GM04504 (cell line): ENCODE measurements at places on chromosomes 1 and 21.

DNA sequence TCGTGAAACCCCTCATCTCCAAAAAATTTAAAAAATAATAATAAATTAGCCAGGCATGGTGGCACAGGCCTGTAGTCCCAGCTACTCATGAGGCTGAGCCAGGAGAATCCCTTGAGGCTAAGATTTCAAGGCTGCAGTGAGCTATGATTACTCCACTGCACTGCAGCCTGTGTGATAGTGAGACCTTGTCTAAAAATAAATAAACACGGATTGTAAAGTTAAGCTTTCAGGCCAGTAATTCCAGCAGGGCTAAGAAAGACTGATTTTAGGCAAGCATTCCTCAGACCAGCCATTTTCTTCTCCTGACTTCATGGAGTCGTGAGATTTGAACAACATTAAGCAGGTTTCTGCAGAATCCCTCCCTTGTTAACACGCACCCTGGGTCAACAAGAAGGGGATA is 77.2 kb upstream of the EFHD2 start:
- DNase-seq = no peak

DNA sequence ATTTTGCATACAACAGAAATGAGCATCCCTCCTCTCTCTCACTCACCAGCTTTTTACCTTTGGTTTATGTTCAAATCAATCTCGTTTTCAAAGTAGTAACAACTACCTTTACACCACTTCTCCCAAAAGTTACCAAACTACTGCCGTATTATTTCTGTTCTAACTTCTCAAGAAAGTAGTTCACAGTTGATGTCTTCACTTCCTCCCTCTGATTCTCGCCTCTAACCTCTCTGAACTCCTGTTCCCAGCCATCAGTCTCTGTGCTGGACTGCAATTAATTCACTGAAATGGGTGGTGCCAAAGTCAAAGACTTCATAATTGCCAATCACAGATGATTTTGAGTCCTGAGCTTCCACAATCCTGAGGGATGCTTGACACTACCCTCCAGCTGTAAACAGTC is 54.0 kb downstream of the ZNF281 start:
- DNase-seq = no peak

DNA sequence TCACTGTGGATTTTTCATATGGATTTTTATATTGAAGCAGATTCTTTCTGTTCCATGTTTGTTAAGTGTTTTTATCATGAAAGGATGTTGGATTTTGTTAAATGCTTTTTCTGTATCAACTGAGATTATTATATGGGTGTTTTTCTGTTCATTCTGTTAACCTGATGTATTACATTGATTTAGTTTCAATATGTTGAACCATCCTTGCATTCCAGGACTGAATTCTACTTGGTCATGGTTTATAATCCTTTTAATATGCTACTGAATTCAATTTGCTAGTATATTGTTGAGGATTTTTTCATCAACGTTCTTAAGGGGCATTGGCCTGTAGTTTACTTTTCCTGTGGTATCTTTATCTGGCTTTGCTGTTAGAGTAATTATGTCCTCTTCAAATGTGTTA is 55.8 kb downstream of the CCDC30 start:
- DNase-seq = no peak

- no peak for DNase-seq
These were observed 560.2 kb downstream of the SMYD3 start for GRCh38 chr1:245946905-245947304.

- DNase-seq = no peak
These were observed 40.7 kb upstream of the EYA3 start for GRCh38 chr1:28129150-28129549.

- DNase-seq = no peak
These were observed 44.1 kb downstream of the ERG start for GRCh38 chr21:38454161-38454560.

GRCh38 chr1:214271995-214272731 is 8.8 kb upstream of the SMYD2 start:
- DNase-seq = no peak

DNA sequence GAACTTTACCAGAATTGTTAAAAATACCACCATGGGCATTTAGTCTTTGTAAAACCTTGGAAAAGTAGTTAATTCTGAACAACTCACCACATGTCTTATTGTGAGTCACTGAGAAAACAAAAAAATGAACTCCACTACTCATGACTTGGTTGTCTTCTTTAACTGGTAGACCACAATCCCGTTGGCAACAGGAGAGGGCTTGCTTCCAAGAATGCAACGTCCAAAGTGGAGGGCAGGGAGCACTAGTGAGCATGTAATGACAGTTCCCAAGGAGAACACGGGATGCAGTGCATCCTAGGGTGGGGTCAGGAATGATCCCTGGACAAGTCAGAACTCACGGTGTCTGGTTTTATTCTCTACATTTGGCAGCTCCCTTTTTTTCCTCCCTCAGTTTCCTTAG is 15.2 kb upstream of the HMCN1 start:
- peak; percentile 84 for DNase-seq

DNA sequence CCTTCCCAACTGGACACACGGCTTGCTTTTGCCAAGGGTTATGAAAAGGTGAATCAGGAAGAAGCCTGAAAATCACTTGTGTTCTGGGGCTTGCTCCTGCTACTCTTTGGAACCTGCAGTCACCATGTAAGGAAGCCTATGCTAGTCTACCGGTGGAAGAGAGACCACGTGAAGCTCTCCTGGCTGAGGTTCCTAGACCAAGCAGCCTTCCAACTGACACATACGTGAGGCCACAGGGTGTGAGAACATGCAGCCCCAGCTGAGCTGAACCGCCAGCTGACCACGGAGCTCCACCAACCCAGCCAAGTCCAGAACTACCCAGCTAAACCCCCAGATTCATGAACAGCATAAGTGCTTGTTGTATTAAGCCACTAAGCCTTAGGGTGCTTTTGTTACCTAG is 72.8 kb upstream of the KRTAP19-8 start:
- DNase-seq = no peak

- no peak for DNase-seq
These were observed 262.6 kb downstream of the SIPA1L2 start for GRCh38 chr1:232367293-232367692.

GRCh38 chr1:198601936-198602889 is 36.6 kb upstream of the PTPRC start:
- DNase-seq = peak; percentile 97

GRCh38 chr21:27017246-27017645 is 50.4 kb upstream of the ADAMTS5 start:
- DNase-seq = no peak

DNA sequence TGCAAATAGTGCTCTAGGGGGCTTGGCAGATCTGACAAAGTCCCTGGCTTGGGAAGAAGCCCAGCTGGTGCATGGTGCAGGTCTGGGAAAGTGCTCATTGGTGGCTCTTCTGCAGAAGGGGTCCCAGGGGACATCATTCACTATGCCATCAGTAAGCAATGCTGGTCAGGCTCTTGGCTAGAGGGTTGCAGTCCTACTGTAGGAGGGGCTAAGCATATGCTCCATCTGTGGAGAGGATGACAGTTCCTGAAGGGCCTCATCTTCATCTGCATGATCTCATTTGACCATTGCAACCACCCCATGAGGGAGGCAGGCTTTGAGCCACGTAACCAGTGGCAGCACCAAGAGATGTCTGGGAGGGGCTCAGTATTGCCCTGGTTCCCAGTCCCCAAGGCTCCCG is 31.5 kb upstream of the VASH2 start:
- no peak for DNase-seq

DNA sequence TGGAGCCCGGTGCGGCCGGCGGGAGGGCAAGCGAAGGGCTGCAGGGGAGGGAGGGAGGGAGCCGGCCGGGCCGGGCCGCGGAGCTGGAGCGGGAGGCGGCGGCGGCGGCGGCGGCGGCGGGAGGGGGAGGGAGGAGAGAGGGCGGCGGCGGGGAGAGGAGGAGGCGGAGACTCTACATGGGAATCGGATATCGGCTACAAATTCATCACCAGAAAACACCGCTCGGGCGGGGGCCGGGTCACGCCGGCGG is at the start of gene AKT3:
TSS of gene AKT3 (minus strand) at position 42 of the 250 bp plus-strand sequence. CDS start 7,073 bp downstream, outside the sequence.
- peak; percentile 58 for DNase-seq

- no peak for DNase-seq
These were observed 661.5 kb upstream of the ADGRL4 start for GRCh38 chr1:79667848-79668696.

GRCh38 chr1:51752073-51752948 is 126.2 kb downstream of the NRDC start:
- DNase-seq = no peak

- no peak for DNase-seq
These were observed 400.7 kb downstream of the SMYD3 start for GRCh38 chr1:246106342-246106763.

DNA sequence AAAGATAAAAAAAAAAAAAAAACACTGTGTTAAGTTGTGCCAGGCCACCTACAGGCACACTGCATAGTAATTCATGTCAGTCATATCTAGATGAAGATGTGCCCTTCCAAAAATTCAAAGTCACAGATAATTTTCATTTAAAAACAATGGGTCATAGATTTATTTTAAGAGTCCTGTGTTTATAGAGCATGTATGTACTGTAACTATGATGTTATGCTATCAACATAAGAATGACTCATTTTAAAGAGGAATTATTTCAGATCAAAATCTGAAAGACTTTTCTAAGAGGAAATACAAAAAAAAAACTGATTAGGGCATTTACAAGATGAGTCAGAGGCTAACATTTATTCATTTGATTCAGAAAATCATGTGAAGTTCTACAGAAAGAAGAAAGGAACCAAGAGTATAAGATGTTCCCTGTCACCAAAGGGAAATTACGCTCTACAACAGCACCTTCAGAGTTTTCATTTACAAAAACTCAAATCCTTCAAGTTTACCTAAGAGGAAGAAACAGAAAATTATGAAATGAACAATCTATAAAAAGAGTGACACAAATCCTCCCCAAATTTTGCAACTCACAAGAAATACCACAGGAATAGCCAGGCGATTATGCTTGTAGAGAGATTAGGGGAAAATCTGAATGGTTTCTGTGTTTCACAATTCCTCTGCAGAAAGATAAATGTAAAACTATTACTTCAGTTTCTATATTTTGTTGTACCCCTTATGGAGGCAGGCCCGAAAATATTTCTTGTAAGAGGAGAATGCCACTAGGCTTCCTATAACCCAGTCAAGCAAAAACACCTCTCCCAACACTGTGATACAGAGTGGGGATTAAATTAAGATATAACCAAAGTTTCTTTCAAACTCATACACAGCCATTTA is 13.8 kb downstream of the TP53BP2 start:
- DNase-seq = peak; percentile 17

- DNase-seq = peak; percentile 28
These were observed 13.5 kb upstream of the CHI3L1 start for GRCh38 chr1:203199816-203200571.

DNA sequence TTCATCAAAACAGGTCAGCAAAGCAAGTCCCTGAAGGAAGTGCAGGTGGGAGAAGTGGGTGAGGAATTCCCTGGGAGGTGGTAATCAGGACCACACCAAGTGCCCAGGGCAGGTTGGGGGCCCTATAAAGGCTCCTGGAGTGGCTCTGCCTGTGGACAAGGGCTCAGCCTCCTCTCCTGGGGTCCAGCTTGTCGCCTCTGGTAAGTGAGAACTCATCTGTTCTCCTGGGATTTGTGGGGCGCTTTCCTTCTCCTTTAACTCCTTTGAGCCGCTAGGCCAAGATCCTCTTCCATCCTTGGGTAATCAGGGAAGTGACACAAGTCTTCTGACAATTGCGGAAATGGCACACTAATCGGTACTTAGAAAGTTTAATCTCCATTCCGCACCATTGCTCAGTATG is at the start of gene SPRR4:
TSS of gene SPRR4 (plus strand) at position 154 of the 400 bp plus-strand sequence. CDS start 1,243 bp downstream, outside the sequence.
- DNase-seq = no peak

- DNase-seq = no peak
These were observed 17.6 kb downstream of the OPTC start for GRCh38 chr1:203511513-203511912.

GRCh38 chr1:176055398-176055797 is 151.7 kb downstream of the COP1 start:
- DNase-seq = no peak

GRCh38 chr1:197017558-197018146 is 40.3 kb downstream of the CFHR5 start:
- DNase-seq = no peak

- DNase-seq = no peak
These were observed 1.8 kb upstream of the HSPG2 start for GRCh38 chr1:21938732-21939538.

GRCh38 chr1:33241866-33242265 is 14.4 kb upstream of the ZNF362 start:
- DNase-seq = no peak

DNA sequence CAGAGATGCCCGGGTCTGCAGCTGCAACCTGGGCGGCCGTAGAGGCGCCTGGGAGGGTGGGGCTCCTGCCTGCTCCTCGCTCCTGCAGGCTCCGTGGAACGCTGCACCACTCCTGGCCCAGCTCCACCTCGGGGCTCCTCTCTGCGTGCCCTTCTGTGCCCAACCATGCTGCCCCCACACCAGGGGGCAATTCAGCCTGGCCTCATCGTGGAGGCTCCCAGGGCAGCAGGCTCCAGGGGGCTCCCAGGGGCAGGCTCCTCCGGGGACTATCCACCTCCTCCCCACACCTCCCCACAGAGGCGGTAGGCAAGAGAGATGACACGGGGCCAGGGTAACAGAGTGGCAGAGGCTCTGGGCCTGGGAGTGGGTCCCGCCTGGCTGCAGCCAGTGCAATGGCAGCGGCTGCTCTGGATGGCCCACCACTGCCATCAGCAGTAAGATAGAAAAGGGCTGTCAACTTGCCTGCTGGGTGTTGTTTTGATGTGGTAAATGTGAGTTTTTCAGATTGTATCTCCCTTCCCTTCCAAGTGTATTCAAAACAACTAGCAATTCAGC is 22.4 kb upstream of the LRRC8C start:
- DNase-seq = no peak

- peak; percentile 42 for DNase-seq
These were observed 56.5 kb downstream of the GATAD2B start for GRCh38 chr1:153866045-153866850.

DNA sequence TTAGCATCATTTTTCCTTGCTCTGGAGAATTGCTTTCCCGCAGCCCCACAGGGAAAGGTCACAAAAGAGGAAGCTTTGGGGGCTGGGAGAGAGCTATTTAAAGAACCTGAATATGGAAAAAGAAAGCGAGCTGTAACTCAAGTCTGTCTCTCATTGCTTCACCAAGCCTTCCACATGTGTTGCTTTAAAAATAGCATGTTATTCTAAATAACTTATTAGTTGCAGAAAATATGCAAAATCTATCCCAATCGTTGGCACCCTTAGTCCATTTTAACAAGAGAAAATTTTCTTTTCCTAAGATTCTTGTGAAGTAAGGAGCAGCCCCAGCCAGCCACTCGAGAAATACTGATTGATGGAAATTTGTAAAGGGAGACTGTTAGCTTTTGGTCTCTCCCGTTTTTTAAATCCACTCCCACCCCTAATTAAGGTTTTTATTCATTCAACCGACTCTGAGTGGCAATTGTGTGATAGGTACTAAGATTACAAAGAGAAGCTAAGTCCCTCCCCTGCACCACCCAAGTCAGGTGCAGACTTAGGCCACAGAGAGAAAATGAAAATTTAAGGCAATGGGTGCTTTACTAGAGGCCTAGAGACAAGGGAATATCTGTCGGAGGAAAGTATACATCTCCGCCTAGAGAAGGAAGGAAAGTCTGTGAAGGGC is 802 bp downstream of the CYP4X1 start:
- DNase-seq = no peak

- DNase-seq = no peak
These were observed 125.4 kb upstream of the GPR52 start for GRCh38 chr1:174322202-174322862.
